ENCODE measurements at places on chromosomes 3 and 15. TPM values are rescaled to one million over a fixed set of nuclear protein-coding genes. Genes with fewer than 3 reads are reported as not detected.

The CFAP100 gene
- not detected for total RNA-seq

The NTRK3 gene
- 3.2 TPM for total RNA-seq

The CHDH gene
- 9.3 TPM for total RNA-seq

The LRRC34 gene
- total RNA-seq: 2.0 TPM

The NPAP1 gene
- not detected for total RNA-seq

The SCAANT1 gene
- total RNA-seq: not detected

The ACKR2 gene
- 0.43 TPM for total RNA-seq

The CHRNA5 gene
- 4.2 TPM for total RNA-seq

The CELF6 gene
- total RNA-seq: 1.3 TPM

DNA sequence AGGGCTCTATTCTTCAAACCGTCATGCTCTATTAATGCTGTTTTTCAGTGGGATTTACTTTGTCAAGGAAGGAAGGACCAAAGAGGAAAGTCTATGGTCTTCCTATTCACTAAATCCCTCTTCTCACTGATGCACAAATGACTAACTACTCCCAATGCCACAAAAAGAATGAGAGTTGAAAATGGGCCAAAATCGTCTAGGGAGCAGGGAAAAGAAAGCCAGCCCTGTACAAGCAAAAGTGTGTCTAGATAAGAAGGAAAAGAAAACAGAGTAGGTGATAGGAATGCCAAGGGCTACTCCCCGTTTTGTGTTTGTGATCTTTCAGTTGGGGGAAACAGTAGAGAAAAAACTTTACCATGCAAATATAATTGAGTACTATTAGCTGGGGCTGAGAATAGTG lies 97.2 kb upstream of the TMCO5A start:
- DNase-seq: no peak

DNA sequence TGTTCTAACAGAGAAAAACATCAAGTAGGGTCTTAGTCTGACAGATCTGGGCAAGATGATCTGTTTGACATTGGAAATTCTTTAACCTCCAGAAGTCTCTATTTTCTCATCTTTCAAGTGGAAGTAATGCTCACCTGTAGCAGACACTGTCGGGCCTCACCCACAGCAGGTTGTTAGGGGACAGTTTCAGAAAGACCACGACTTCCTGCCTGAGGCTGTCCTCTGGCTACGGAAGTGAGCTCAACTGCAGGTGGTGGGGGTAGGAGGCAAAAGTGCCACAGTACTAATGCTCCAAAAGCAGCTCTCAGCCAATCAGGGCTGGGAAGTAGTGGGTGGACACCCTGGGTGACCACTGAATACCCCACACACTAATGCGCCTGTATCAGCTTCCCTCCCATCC lies 111.4 kb upstream of the TOPAZ1 start:
- no peak for DNase-seq

GRCh38 chr3:21747376-21747775 lies 3.6 kb downstream of the ZNF385D start:
- no peak for DNase-seq

DNA sequence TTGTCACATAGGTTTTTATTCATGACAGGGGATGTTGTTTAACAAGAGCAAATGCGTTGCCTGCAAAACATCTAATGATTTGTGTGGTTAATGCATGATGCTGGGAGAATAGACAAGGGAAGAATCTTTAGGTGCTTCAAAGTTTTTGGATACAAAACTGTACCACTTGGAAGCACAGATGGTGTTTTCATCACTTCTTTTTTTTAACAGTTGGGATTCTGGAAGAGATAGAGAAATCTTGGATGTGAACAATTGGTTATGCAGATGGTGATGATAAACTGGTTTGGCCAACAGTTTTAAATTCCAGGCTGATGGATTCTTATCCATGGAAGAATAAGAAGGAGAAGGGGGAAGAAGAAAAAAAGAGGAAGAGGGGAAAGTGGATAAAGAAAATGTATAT lies 379.4 kb downstream of the KCNH8 start:
- DNase-seq: no peak

DNA sequence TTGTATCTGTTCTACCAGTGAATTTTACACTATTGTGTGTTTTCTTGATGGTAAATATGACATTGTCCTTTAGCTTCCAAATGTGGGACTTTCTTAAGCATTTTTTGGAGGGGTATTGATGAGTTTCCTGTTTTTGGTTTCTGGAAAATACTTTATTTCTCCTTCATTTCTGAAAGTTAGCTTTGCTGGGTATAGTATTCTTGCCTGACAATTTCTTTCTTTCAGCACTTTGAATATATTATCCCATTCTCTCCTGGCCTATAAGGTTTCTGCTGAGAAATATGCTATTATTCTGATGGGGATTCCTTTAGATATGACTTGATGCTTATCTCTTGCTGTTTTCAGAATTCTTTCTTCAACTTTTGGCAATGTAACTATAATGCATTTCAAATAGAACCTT lies 15.4 kb upstream of the ATP2C1 start:
- DNase-seq: no peak

- no peak for DNase-seq
Observed at GRCh38 chr3:56879436-56880215, 77.9 kb upstream of the ARHGEF3 start.

DNA sequence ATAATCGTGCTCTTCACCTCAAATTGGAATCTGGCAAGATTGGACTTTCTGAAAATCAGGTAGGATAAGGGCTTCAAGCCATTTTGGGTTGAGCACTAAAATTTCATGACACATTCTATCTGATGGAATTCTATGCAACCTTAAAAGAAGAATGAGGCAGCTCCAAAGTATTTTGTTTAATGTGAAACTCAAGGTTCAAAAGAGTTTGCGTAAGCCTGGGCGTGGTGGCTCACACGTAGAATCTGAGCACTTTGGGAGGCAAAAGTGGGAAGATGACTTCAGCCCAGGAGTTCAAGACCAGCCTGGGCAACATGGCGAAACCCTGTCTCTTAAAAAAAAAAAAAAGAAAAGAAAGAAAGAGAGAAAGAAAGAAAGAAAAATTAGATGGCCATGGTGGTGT lies 3.6 kb upstream of the PLA1A start:
- no peak for DNase-seq

- DNase-seq: no peak
Observed at GRCh38 chr15:57403566-57404325, 27.4 kb downstream of the CGNL1 start.

- no peak for DNase-seq
Observed at GRCh38 chr3:183506674-183507320, 48.7 kb downstream of the KLHL6 start.

DNA sequence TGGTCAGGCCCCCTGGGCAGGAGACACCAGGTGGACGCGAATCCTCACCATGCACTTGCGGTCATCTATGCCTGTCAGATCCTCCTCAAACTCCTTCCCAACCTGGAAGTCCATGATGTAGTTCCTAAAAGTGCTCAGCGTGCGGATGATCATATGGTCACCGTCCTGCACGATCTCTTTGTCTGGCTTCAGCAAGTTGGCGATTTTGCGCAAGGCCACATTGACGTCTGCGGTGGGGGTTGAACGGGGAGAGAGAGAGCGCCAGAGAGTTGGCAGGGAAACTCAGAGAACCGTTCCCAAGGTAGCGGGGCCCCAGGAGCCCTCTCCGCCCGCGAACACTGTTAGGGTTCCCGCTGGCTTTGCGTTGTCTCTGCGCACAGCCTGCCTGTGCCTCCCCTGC lies 809 bp downstream of the RBP1 start:
- DNase-seq: peak; percentile 68

- no peak for DNase-seq
Observed at GRCh38 chr15:61974118-61974517, 86.1 kb downstream of the VPS13C start.

- DNase-seq: no peak
Observed at GRCh38 chr3:19213603-19214220, 65.4 kb downstream of the KCNH8 start.

DNA sequence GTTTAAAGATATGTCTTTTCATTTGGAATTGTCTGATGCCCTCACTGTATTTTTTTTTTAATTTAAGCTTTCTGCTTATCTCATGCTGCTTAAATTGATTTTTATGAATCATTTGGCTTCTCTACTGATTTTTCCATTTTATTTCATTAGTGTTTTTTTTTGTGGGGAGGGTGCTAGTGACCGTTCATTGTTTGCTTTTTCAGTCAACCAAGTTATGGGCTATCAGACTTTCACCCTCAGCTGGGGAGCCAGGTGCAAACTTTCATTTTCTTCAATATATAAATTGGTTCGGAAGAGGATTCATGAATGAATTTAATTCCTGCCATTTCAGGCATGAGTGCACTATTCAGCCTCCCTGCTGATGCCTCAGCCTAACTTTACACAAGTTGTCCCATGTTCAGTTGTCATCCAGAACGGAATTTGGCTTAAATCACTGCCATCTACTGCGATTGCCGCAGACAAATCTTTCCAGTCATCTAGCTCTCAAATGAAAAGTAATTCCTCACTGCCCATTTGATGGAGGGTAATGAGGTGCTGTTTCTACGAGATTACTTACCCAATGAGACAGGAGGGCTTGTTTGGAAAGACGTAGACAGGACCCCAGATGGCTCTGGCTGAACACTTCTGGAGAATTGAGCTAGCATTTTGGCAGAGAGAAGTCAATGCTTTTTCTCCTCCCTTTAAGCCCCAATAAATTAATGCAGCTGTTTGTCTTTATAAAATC lies 89.9 kb upstream of the RORA start:
- no peak for DNase-seq

DNA sequence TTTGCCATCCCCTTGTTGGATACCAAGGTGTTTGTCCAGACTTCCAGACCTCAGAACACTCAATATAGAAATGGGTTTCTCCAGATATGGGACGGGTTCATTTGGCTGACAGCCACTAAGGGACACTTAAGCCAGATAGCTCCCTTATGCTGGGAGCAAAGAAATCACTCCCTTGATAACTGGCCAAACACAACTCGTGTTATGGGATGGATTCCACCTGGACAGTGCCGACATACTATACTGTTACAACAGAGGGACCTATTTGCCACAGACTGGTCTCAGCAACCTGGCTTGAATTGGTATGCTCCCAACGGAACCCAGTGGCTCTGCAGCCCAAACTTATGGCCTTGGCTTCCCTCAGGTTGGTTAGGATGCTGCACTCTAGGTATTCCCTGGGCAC lies 114.0 kb upstream of the PLCL2 start:
- DNase-seq: no peak

GRCh38 chr3:38541806-38542205 lies 45.7 kb downstream of the EXOG start:
- no peak for DNase-seq

GRCh38 chr3:71703797-71704196 lies 21.4 kb downstream of the EIF4E3 start:
- no peak for DNase-seq

DNA sequence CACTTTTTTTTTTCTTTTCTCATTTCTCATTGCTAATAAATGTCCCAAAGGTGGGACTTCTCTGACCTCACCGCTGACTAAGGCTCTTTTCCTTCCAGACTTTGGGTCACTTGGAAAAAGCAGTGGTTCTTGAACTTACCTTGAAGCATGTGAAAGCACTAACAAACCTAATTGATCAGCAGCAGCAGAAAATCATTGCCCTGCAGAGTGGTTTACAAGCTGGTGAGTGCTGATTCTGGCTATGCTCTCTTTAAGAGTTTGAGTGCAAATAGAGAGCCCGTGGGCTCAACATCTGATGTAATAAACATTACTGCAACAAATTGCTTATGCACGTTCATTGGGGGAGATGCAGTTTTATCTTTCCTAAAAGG lies 2.0 kb downstream of the BHLHE40 start:
- no peak for DNase-seq

DNA sequence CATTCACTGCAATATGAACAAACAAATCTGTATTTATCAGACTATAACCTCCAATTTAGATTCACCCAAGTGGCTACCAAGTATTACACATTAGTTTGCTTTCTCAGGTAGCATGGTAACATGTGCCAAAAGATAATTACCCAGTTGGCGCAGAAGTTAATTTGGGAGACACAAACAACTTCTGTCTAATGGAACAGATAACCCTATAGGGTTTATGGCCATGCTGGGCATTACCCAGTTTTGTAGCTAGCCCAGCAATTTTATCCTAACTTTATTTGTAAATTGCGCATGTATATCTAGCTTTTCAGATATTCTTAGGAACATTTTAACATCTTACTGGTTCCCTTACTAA lies 780 bp downstream of the RPL22L1 start:
- no peak for DNase-seq

GRCh38 chr3:143209715-143210059 lies 90.1 kb downstream of the CHST2 start:
- no peak for DNase-seq

- DNase-seq: peak; percentile 58
Observed at GRCh38 chr15:85950101-85950500, 129.6 kb upstream of the AGBL1 start.

DNA sequence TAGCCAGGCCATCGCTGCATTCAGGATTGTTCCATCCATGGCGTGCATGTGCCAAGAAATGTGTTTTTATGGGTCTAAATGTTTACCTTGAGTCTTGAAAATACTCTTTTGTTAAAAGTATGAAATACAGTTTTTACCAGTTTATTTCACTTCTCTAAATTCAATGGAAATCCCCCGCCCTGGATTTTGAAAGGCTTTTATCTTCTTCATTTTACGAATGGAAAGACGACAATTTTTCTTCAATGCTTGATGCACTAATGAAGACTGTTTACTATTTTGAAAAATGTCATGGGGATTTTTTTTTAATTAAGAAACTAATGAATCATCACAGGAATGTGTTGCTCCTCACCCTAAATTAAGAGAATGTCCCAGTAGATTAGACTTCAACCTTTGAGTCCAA lies 83.5 kb downstream of the FAM81A start:
- DNase-seq: no peak

DNA sequence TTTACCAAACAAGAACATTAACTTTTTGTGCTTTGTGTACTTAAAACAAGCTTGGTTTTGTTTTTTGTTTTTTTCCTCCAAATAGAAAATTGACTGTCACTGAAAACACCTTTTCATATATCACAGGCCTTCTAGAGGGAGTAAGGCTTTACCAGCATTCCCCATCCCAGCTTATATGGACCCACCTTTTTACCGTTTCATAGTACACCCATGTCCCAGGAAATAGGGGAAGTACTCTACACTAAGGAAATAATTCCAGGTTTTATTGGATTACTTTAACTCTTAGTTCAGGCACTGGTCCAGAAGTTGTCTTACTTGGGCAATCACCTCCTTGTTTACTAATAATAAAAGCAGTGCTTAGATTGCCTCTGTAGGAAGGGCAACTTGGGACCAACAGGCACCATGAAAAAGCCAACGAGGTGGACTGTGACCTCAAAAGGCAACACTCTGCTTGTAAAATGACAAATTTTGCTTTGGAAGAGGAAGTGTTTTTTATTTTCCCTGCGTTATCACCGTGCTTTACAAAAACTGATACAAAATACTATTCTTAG lies 26.2 kb downstream of the HMG20A start:
- DNase-seq: no peak

DNA sequence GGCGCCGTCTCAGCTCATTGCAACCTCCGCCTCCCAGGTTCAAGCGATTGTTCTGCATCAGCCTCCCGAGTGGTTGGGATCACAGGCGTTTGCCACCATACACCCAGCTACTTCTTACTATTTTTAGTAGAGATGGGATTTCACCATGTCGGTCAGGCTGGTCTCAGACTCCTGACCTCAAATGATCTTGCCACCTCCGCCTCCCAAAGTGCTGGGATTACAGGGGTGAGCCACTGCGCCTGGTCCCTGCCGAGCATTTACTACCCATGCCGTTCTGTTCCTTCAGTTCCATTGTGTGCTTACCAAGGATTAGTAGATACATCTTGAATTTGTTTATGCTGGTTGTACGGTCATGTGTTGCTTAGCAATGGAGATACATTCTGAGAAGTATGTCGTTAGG lies 10.3 kb downstream of the CHD2 start:
- DNase-seq: no peak

- DNase-seq: no peak
Observed at GRCh38 chr3:57820479-57820878, 64.4 kb downstream of the SLMAP start.

- no peak for DNase-seq
Observed at GRCh38 chr3:149662240-149662887, 4.5 kb upstream of the WWTR1 start.

All from Right ventricle myocardium superior (tissue), 1 donor.